ENCODE measurements at places on chromosomes 2 and 18.

DNA sequence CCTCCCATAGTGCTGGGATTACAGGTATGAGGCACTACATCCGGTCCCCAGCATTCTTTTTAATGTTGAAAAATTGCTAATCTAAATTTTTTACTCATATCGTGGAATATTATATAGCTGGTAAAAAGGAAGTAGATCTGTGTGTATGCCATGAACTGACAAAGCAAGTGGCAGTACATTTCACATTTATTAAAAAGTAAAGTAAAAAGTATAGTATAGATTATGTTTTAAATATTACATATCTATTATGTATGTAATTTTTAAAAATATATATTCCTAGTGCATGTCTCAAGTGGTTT is 25.1 kb downstream of the PLEKHB2 start:
- DNase-seq = no peak

GRCh38 chr2:181848261-181848886 is 43.2 kb upstream of the ITPRID2 start:
- DNase-seq = no peak

- no peak for DNase-seq
Observed at GRCh38 chr2:180707175-180707883, 273.1 kb upstream of the UBE2E3 start.

GRCh38 chr2:212997526-212998020 is 153.8 kb downstream of the IKZF2 start:
- no peak for DNase-seq

DNA sequence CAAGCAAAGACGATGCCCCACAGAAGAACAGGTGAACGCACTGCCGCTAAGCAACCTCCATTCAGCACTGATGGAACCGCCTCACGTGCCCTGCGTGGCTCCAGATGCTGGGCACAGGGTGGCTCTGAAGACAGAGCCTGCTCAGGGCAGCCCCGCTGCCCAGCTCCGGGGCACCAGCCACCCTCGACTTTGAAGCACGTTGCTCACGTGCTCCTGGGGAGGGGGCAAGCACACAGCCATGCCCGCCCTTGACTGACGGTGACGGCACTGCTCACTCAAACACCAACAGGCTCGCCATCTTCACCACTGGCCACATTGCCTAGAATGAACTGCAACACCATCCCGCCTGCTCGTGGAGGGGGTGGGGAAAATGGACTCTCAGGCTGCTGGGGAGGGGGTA is 251.3 kb downstream of the HDAC4 start:
- DNase-seq = no peak

GRCh38 chr2:20443276-20443920 is 3.5 kb upstream of the RHOB start:
- DNase-seq = peak; percentile 32

GRCh38 chr2:23689891-23690290 is 237.0 kb downstream of the ATAD2B start:
- no peak for DNase-seq

GRCh38 chr2:219056896-219057708 is 3.6 kb downstream of the IHH start:
- DNase-seq = no peak

DNA sequence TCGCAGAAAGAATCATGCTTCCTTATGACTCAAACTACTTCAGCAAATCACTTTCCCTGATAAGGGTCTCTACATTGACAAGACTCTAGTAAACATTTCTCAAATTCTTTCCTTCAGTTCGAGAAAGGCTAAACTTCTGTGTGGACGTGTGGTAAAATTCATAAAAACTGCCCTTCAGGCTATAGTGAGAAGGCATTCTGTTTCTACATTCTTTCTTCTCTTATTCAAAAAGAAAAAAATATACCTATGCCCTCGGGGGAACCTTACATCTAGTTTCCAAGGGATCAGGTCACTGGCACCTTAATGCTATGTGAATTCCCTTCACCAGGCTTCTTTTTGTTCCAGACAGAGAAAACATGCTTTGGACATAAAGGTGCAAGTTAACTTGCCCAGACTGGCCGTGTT is 4.9 kb downstream of the VIT start:
- DNase-seq = no peak

GRCh38 chr2:172445851-172446250 is 18.5 kb downstream of the ITGA6 start:
- no peak for DNase-seq

GRCh38 chr2:121368155-121368554 is 83.2 kb upstream of the TFCP2L1 start:
- no peak for DNase-seq

DNA sequence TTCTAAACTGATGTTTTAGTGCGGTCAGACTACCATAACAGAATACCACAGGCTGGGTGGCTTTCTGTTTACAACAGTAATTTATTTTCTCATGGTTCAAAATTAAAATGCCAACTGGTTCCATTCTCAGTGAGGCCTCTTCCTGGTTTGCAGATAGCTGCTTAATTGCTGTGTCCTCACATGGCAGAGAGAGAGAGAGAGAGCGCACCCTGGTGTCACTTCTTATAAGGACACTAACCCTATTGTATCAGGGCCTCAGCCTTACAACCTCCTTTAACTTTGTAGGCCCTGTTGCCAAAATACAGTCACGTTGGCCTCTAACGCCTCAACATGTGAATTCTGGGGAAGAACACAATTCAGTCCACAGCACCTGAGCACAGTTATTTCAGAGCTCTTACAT is 37.5 kb upstream of the ZNF385B start:
- DNase-seq = peak; percentile 23

- no peak for DNase-seq
Observed at GRCh38 chr2:204061241-204061640, 124.7 kb downstream of the ICOS start.

DNA sequence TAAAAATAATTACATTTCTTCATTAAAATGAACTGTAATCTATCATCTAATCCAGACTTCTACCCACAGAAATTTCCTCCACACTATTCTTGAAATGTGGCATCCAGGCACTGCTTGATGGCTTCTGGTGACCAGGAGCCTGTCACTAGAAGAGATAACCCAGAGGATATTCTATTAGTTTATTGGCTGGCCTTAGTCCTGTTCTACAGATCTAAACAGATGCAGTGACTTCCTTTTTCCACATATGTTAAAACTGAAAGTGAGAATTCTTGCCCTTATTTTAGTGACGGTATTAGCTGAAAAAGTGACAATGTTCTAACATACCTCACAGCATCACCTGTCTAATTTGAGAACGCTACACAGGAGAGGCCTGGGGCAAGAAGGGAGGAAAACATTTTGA is 775.4 kb downstream of the TSN start:
- DNase-seq = no peak

DNA sequence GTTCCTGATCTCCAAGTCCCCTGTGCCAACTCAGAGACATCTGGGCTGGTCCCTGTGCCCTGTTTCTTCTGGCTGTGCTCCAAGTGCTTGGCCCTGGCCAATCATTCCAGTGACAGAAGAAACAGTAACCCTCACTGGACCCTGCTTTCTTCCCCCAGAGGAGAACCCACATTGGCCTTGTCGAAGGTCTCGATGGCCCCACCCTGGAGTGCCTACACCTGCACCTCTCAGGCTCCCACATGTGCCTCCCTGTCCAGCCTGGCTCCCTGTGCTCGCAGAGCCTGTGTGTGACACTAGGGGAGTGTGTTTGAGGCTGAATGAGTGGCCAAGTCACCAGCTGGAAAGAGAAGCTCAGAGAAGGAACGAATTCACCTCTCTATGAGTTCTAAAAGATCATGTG is 5.9 kb upstream of the MAL start:
- DNase-seq = no peak

GRCh38 chr2:55425431-55425831 is 5.8 kb upstream of the CCDC88A start:
- no peak for DNase-seq

- DNase-seq = no peak
Observed at GRCh38 chr2:6024784-6025183, 332.6 kb downstream of the SOX11 start.

- no peak for DNase-seq
Observed at GRCh38 chr2:32832821-32833220, 113.9 kb upstream of the LTBP1 start.

- DNase-seq = no peak
Observed at GRCh38 chr2:96692094-96692971, 47.5 kb downstream of the LMAN2L start.

DNA sequence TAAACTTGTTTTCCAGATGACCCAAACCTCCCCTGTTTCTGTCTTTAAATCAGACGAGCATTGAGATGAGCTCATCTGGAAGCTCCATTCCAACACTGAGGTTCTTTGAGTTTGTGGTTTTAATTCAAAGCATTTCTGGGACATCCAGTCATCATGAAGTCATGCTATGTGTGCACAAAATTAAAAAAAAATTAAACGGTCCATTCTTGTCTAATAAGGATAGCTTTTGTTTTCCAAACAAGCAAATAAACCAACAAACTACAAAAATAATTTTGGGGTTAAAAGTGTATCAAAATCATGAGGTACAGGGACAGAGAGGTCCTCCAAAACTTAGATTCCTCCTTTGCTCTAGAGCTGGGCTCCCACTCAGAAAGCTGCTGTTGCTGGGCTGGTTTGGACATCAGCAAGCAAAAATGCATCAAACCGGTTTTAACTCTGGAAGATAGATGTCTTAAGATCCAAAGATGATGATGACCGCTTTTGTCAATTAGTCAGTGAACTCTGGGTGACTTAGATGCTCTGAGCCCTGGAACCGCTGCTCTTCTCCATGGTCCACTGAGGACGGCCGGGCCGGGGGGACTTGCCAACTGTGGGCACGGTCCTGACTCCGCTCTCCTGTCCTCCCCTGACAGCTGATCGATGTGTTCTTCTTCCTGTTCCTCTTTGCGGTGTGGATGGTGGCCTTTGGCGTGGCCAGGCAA is 65.4 kb downstream of the TRPM8 start:
- DNase-seq = no peak

DNA sequence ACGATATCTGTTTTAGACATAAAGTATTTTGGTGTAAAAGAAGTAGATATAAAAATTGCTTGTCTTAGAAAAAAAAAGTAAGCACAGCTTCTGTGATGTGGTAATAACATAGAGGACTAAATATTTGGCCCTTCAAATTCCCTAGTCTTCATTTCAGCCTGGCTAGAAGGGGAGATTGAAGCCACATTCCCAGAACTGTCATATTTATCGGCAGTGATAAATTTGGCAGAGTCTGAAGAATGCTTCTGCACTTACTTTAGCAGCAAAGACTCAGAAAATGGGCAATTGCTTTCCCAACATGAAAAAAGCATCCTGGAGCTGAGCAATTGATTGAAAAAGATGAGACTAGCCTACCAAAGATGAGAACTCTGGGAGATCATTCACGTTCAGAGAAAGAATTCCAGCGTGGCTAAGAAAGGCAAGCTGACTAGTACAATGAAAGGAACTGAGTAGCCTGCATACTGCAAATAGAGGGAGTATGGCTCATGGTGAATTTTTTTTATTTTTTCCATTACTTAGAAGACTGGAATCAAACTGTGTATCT is 278.7 kb upstream of the KLHL29 start:
- DNase-seq = no peak

- no peak for DNase-seq
Observed at GRCh38 chr2:98799375-98800329, 68.7 kb upstream of the MGAT4A start.

DNA sequence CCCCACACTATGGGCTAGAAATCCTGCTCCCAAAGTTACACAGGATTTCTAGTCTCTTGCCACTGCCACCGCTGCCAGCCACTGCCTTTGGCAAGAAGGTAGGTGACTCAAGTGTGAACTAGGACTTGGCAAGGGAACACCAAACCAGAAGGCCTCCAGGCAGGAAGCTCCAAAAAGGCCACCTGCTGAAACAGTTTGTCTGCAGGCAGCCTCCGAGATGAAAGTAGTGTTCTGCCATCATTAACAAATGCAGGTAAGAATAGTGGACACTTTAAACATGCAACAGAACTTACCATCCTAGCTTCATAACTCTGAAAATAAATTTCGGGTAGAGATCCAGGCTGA is 3.9 kb downstream of the ANKRD44 start:
- no peak for DNase-seq

GRCh38 chr2:120985997-120986651 is 250.5 kb downstream of the GLI2 start:
- DNase-seq = no peak

DNA sequence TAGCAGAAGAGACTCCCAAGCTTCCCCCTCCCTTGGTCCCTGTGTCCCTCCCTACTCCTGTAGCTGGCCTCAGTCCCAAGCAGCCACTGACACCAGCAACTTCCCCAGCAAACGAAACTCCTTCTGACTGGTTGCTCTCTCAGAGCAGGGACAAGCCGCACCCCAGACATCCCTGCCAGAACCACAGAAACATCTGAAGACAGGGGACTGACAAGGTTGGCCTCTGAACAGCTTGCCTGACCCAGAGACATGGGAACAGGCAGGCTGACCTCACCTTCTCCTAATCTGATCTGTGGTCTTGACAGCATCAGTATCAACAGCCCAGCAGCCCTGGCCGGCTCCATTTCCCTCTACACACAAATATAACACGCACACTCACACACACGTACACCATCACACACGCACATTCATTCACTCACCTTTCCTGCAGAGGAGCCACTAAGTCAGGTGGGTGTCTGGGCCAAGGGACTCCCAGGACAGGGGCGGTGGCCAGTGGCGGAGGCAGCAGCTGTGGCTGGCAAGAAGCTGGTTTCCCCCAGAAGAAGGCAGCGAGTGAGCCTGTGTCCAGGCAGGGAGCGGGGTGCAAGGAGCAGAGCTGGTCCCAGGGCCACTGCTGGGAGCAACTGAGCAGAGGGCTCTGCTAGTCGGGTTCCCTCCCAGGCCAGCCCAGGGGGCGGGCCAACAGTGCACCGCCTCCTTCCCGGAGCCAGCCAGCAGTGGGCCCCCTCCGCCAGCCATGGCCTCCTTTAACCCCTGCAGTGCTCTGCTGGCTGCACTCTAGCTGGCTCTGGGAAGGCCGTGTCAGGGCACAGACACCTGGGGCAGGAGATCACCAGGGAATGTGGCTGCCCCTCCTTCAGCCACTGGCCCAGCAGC is 59.1 kb downstream of the TNS1 start:
- DNase-seq = no peak

DNA sequence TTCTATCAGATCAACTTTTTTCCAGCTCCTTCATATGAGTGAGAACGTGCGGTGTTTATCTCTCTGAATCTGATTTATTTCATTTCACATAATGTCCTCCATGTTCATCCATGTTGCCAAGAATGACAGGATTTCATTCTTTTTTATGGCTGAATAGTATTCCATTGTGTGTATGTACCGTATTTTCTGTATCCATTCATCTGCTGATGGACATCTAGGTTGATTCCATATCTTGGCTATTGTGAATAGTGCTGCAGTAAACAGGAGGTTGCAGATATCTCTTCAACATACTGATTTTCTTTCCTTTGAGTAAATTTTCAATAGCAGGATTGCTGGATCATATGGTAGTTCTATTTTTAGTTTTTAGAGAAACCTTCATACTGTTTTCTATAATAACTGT is 388.5 kb downstream of the DCDC2C start:
- no peak for DNase-seq

Data from germinal center (tissue), 1 donor.